Activated CD4-positive, alpha-beta memory T cell treated with anti-CD3 and anti-CD28 coated beads for 36 hours (primary cell): ENCODE measurements at places on chromosomes 12 and 14.

- peak; percentile 55 for DNase-seq
These were observed 10.4 kb downstream of the BEST3 start for GRCh38 chr12:69688471-69689427.

GRCh38 chr12:57016348-57016747, at the start of gene TAC3:
Gene TAC3 (minus strand): TSS chr12:57016529. CDS start chr12:57015797, 732 bp downstream.
- no peak for DNase-seq

DNA sequence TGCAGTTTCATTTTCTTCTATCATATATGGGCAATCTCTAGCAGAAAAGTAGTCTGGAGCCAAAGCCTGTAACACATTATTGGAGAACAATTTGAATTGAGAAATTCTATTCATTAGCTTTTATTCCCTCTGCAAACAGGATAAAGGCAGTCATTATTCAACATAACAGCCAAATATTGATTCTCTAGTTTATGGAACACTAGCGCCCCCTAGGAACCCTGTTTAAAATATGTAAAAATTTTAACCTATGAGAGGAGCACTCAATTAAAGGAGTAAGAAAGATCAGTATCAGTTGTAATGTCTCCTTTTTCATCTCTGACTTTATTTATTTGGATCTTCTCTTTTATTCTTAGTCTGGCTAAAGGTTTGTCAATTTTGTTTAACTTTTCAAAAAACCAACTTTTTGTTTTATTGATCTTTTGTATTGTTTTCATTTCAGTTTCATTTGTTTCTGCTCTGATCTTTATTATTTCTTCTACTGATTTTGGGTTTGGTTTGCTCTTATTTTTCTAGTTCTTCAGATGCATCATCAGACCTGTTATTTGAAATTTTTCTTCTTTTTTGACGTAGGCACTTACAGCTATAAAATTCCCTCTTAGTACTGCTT, 4.8 kb upstream of the LMNTD1 start:
- DNase-seq: no peak

- no peak for DNase-seq
These were observed 15.2 kb downstream of the DAD1 start for GRCh38 chr14:22573804-22574203.

DNA sequence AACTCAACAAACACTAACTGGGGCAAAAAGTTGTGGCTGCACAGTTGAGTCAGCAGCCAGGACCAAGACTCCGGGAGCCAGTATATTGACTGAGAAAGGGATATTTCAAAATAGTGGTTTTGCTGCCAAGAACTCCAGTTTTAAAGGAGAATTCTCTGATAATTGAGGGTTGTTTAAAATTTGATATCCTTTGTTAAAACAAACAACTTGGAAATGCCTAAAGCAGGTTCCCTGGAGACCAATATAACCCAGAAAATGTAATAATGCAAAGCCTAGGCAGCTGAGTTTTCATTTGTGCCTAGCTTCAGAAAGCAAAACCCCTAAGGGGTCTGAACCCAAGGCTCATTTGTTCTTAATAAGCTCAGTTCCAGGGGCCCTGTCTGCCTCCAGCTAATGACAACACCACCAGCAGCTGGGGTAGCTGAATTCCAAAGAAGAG, 311.7 kb upstream of the CCDC196 start:
- DNase-seq: no peak

DNA sequence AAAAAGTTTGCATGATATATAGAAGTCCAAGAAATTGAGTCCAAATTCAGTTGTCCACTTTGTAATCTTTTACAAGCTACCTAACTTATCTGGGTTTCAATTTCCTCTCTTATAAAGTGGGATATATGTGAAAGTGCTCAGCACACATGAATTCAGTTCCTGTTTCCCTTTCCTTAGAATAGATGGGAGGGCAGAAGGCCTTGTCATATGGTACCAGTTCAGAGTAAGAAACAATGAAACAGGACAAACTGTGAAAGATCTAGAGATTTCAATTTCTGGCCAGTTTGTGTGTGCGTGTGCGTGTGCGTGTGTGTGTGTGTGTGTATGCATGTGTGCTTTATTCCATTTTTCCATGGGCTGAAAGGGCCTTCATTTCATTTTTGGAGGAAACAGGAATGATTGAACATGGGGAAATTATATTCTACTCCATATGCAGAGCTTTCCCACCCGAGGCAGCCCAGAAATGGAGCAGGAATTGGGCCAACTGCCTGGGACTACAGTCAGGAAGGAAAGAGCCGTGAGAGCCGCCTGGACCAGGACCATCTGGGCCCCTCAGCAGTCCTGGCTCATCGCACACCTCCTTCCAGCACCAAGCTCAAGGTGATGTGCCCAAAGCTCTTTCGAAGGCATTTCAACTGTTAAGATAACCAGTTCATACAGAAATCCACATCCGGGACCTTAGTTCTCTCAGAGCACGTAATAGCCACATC, 183.2 kb downstream of the EPS8 start:
- no peak for DNase-seq

- DNase-seq: no peak
These were observed 257.6 kb downstream of the C12orf75 start for GRCh38 chr12:105588106-105588505.
